Bronchial epithelial cell (primary cell): ENCODE measurements at places on chromosomes 1 and 21. TPM values are rescaled to one million over a fixed set of nuclear protein-coding genes. Genes with fewer than 3 reads are reported as not detected.

Gene LMX1A
- not detected in 2 replicates for total RNA-seq

Gene LHX8
- total RNA-seq = not detected in 2 replicates

DNA sequence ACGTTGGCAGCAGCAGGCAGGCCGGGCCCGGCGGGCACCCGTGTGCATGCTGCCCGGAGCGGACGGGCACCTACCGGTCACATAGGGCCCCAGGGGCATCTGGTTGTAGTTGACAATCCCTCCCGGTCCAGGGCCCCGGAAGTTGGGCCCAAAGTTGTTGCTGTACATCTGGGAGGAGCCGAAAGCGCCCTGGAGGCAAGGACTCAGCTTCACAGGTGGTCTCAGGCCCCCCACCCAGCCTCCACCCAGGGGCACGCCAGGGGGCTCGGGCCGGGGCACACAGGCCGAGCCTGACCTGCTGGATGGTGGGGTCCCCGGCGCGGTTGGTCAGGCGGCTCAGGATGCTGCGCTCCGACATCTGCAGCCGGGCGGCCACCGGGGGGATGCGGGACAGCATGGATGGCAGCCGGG lies 60.6 kb downstream of the KCNAB2 start:
- DNase-seq = no peak

Gene FCRL5
- not detected in 2 replicates for total RNA-seq

Gene KIF21B
- total RNA-seq = 4.2 and 5.6 TPM in 2 replicates

Gene DTL
- total RNA-seq = 0.26 TPM in 2 replicates

Gene RAB3B
- 2.2 and 3.4 TPM in 2 replicates for total RNA-seq

- DNase-seq = peak; percentile 45
Measured at GRCh38 chr1:243343970-243344937, 88.4 kb downstream of the SDCCAG8 start.

Gene IRF6
- total RNA-seq = 175 and 226 TPM in 2 replicates

Gene SMIM11
- total RNA-seq = 2.9 and 9.7 TPM in 2 replicates

DNA sequence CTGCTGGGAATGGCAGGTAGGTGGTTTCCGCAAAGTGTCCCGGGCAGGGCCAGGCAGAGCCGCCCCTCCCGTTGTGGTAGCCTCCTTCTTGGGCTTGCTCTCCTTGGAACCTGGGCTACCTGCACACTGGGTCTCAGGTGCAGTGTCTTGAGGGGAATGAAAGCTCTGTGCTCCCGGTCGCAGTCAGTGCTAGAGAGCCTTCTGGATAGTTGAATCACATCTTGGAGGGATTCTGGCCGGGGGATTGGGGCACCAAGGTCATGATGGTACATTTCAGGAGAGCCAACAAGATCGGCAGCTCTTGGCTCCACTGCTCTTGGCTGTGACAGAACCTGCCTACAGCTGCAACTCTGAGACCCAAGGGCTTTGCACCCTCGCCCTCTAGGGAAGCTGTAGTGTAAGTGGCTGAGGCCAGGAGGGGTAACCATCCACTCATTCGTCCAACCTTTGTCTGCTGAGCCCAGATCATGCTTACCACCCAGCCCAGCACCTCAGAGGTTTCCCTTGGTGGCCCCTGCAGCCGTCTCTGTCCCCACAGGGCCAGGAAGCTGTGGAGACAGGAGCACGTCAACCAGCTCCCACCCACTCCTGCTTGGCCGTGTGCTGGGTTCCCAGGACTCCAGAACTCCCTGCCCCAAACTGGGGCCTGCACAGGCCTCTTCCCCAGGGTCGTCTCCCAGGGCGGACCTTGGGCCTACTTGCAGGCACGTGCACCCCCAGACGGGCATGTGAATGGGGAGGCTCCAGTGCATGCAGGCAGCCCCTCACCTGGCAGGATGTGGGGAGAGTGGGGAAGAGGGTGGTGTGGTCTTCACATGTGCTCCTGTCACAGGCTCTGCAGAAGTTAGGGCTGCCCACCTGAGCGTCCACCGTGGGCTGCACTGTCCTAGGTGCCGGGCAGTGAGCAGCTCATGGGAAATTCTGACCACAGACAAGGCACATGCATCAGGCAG lies 40.0 kb downstream of the NTPCR start:
- DNase-seq = no peak

DNA sequence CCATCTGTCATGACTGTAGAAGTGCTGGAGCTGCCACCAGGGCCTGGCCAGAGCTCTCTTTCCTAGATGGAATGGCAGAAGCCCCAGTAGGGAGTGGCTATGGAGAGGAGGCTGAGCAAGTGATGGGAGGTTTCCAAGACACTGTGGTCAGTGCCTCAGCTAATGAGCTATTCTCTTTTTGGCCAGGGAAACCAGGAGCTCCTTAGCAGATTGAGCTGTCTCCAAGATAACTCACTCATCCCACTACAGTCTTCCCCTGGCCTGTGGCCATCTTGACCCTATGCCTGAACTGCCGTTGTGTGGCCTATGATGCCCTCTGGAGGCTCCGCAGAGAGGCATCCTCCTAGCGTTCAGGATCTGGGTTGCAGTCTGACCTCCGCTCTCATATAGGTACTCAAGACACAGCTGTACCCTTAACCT lies 60.5 kb downstream of the ERI3 start:
- DNase-seq = no peak

Gene FCRLA
- under 0.01 and 0.26 TPM in 2 replicates for total RNA-seq

- DNase-seq = no peak
Measured at GRCh38 chr1:5728663-5729355, 263.4 kb downstream of the NPHP4 start.

DNA sequence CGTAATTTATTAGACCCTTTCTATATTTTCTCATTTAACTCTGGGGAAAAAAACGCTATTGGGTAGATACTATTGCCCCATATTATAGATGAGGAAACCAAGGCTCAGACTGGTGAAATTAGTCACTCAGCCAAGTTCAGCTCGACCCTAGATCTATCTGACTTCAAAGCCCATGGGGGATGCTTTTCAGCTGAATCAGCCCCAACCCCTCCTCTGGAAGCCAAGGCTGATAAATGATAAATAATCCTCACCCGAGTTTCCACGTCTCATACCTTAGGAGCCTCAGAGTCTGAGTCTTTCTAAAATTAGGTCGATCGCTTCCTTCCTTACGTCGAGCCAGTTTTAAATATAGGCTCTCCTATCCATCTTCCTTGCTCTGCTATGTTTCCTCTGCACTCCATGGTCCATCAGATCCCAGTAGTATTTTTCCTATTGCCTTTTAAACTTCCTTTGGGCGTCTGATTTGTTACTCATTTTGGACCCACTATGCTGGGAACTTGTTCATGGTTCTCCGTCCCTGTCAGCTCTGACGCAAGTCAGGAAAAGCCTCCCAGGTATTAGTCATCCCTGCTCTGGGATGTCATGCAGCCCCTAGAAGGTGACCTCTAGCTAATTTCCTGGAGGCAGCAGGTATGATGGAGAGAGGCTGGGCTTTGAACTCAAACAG lies 122.8 kb downstream of the PLPP3 start:
- peak; percentile 80 for DNase-seq

Gene NR1I3
- not detected in 2 replicates for total RNA-seq

DNA sequence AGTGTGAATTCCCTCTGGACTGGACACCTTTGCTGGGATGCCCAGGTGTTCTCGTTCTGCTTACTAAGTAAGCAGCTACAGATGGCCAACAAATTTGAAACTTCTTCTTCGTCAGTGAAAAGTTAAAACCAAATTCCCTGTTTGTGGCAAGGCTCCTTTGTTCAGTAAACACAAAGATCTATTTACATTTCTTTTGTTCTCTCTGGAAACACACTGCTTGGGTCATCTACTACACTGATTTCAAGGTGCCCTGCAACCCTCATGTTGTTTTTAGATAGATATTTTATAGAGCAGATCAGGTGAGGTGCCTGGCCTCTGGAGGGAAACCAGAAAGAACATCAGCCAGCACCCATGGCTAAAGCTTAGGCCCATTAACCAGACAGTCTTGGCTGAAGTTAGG lies 157.2 kb upstream of the UBE2U start:
- DNase-seq = no peak

- DNase-seq = peak; percentile 13
Measured at GRCh38 chr1:230170622-230171021, 103.6 kb downstream of the GALNT2 start.

Gene SYT11
- 0.26 and 0.77 TPM in 2 replicates for total RNA-seq

- DNase-seq = no peak
Measured at GRCh38 chr1:201140235-201140940, 13.4 kb upstream of the ASCL5 start.

- peak; percentile 41 for DNase-seq
Measured at GRCh38 chr1:110542725-110543124, 23.8 kb upstream of the KCNA10 start.

Gene PDC
- total RNA-seq = not detected in 2 replicates

Gene TOE1
- total RNA-seq = 5.2 and 9.5 TPM in 2 replicates

DNA sequence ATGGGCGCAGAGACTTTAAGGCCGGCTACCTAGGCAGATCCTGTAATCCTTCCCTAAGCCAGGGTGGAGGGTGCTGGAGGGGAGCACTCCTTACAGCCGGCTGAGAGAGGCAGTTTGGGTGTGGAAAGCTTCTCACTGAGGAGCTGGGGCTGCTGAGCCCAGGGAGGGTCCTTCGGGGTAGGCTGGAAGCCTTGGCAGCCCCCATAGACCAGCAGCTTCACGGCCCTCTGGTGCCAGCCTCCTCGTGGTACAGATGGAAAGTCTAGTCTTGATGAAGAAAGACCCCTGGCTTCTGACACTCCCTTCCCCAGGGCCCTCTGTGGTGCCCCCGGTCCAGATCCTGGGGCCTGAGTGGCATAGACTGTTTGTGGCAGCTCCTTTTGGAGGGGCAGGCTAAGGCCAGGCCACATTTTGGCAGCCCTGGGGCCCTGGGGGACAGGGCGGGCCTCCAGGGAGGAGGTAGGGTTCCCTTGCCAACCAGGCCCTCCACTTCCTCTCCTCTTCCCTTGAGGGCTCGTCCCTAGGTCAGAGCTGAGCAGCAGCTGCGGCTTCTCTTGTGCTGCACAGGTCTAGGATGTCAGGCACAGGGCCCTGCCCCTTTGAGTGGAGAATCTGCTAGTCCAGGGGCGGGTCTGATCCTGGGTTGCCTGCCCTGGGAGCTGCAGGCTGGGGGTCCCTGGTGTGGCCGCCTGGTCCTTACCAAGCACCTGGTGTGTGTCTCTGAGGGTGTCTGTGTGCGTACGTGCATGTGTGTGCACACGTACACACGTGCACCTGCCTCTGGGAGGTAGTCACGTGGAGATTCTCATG lies 4.8 kb downstream of the AMPD2 start:
- no peak for DNase-seq

Gene CGN
- total RNA-seq = 4.2 and 12.5 TPM in 2 replicates

DNA sequence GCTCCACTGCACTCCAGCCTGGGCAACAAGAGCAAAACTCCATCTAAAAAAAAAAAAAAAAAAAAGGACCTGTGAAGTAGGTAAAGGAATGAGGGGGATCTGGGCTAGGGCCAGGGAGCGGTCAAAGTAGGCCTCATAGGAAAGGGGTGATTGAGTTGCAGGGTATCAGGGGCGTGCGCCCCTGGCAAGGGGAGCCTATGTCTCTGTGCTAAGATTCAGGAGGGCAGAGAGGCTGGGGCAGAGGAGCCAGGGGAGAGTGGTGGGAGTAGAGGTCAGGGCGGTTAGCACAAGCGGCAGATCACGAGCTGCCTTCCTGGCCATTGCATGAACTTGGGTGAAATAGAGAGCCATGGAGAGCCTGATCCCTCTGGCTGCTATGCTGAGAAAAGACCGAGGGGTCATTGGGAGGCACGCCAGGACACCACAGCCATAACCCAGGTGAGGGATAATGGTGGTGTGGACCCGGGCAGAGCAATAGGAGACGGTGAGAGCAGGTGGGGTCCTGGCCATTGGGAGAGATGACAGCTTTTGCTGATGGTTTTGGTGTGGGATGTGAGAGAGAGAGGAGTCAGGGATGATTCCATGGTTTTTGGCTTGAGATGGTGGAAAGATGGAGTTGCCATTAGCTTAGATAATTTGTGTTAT lies 30.6 kb upstream of the CSF1 start:
- DNase-seq = no peak

DNA sequence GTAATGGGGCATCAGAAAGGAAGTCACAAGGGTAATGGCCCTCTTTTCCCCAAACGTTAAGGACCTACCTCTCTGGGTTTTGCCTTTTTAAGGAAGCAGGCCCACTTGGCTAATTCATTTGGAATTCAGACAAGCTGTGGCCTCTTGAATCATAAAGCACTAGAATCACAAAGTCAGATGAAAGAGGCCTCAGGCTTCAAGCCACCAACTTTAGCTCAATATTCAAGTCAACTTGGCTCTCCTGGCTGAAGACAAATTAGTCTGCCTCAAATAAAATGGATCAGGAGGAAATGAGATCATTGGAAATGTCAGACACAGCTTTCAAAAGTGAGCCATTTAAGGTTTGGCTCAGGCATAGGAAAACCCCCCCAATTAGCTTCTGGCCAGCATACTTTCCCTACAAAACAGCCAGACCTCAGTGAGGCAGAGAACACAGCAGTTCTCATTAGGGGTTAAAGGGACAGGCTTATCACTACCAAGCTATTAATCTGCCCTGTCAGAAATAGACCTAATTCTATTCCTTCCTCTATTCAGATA lies 34.3 kb downstream of the SLC35D1 start:
- peak; percentile 47 for DNase-seq

DNA sequence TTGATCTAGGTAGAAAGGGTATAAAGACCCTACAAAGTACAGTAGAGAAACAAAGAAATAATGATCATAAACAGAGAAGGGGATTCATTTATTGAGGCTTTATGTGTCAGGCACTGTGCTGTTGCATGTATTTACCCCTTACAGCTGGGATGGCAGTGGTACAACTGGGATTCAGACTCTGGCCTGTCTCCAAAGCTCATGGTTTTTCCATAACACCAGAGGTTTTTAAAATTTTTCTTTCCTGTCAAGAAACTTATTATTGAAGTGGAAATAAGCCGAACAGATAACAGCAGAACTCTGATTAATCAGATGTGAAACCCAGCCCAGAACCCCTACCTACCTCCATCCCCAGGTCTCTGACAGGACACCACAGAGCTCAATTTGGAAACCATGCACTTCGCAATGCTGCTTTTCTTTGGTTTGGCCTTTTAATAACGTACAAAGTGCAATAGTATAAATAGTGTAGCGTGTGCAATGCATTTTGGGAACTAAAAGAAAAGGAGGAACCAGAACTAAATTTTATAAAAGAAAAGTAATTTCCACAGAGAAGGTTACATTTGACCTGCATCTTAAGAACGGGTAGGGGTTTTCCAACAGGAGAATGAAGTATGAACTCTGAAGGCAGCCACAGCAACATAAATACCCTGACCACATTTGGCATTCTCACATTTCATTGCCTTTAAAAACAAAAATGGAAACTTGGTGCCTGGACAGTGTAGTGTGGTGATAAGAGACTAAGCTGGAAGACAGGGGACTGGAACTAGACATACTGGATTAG lies 92.0 kb upstream of the S1PR1 start:
- no peak for DNase-seq

- no peak for DNase-seq
Measured at GRCh38 chr1:197954718-197955418, 37.7 kb downstream of the LHX9 start.

- no peak for DNase-seq
Measured at GRCh38 chr1:229281339-229281926, 10.5 kb downstream of the RAB4A start.

GRCh38 chr1:76395059-76395458 lies 320.5 kb downstream of the ST6GALNAC3 start:
- no peak for DNase-seq

GRCh38 chr1:81550753-81551152 lies 250.0 kb upstream of the ADGRL2 start:
- DNase-seq = peak; percentile 97
